CD4-positive, alpha-beta T cell treated with Interferon alpha-2 for 1 hour (primary cell): ENCODE measurements at places on chromosomes 3 and 15.

GRCh38 chr3:172104471-172105072, 65.2 kb downstream of the FNDC3B start:
- DNase-seq, result peak; percentile 21

GRCh38 chr3:109125902-109126301, 8.0 kb upstream of the MORC1 start:
- no peak for DNase-seq

GRCh38 chr3:190514413-190515153, 698 bp downstream of the IL1RAP start:
- DNase-seq, result peak; percentile 25

DNA sequence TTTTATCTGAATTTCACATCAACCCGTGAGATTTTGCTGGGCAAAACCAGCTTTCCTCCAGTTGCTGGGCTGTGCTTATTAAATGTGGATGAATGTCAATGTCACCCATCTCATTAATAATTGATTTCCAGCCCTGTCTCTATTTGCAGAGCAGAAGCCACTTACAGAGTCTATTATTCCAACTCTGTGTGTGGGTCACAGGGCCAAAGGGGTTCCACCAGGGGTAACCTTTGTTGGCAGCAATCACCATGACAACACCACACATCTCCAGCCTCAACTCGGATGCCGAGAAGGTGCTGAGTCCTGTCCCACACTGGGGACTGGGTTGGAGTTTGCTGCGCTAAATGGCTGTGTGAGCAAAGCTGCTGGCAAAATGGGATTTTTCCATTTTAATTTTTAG, 51.1 kb upstream of the WNT5A start:
- no peak for DNase-seq
